Activated T-cell treated with anti-CD3 and anti-CD28 coated beads, Interleukin-2, amount 50 U/mL, for 72 hours (primary cell): ENCODE measurements at places on chromosomes 6 and 20.

DNA sequence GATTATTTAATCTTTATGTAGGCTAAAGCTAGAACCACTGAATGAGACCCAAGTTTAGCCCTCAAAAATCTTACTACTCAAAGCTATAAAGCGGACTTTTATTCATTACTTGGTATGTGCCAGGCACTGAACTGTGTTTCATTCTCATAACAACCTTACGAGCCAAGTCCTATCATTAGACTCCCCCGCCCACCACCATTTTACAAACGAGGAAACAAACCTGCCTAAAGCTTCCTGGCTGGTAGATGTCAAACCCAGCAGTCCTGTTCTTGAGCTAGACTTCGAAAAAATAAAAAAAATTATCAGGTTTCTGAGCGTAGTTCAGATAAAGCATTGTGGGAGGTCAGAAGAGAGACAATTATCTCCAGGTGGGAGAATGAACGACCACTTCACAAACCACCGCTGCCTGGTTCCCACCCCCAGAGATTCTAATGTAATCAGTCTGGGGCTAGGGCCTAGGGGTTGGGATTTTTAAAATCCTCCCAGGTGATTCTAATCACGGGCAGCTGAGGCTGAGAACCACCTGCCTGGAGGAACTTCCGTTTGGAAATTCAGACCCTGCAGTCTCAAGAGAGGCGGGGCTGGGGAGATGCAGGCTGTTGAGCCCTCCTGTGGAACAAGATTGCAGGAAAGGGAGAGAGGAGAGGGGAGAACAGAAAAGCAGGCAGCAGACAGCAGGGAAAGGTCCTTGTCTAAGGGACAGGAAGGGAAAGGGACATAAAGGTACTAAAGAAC lies 8.6 kb downstream of the ADTRP start:
- no peak for DNase-seq

DNA sequence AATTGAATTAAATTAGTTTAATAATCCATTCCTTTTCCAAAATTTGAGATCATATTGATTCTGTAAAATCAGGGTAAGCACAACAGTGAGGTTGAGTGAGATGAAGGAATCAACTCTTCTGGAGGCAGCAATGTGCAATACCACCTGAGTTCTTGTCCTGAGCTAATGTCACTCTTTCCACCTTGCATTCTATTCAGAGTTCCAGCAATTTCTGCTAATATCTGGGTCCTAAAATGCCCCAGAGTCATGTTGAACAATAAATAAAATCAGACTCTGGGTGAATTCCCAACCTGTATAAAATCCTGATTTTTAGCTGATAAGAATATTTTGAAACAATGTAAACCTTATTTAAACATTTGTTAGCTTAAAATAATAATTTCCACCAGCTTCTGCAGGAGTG lies 590.8 kb upstream of the ADGRB3 start:
- DNase-seq = no peak

DNA sequence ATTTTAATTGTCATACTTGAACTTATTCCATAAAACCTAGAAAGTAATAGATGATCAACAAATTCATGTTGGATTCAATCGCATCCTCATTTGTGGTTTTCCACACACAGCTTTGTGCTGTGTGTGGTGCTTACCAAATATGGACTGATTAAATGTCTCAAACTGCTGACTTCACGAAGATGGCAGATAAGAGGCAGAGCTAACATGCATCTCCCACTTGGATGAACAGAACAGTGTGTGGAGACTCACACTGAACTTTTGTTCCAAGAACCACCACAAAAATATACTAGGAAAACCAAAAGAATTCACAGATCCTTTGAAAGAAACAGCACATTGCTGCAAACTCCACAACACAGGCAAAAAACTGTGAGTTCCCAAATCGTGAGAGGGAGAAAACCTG lies 603.7 kb downstream of the TENT5A start:
- DNase-seq = no peak

- DNase-seq = no peak
These were observed 32.9 kb downstream of the COX4I2 start for GRCh38 chr20:31670371-31671228.

DNA sequence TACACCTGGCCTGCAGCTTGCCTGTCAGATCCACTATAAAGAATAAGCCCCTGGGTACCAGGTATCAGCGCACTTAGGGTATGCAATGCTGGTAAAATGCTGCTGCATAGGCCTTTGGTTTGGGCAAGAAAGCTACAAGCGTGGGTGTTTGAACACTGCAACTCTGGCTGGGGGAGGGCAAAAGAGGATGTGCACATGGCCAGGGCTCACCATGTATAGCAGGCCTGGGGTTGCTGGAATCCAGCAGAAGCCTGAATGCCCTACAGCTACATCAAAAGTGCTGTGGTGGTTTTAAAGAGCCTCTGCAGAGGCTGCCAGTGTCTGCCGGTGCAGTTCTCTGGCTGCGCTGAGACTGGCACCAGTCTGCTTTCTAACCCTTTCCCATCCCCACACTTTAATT lies 51.7 kb downstream of the UQCC1 start:
- DNase-seq = no peak

- no peak for DNase-seq
These were observed 267.9 kb downstream of the DLL1 start for GRCh38 chr6:170022827-170023619.

DNA sequence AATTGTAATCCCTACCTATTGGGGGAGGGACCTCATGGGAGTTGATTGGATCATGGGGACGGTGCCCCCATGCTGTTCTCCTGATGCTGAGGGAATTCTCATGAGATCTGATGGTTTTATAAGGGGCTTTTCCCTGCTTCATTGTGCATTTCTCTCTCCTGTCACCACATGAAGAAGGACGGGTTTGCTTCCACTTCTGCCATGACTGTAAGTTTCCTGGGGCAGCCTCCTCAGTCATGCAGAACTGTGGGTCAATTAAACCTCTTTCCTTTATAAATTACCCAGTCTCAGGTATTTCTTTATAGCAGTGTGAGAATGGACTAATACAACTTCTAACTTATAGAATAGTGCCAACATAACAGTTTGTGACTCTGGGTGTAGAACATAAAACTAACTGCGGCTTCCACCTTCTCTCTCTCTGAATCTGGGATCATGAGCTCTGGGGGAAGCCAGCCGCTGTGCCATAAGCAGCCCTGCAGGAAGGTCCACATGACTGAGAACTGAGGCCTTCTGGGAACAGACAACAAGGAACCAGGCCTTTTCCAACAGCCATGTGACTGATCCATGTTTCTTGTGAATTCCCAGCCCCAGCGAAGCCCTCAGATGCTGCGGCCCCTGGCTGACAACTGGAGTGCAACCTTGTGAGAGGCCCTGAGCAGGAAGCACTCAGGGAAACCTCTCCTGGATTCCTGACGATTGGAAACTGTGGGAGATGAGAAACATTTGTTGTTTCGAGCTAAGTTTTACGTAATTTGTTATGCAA lies 3.4 kb upstream of the HLA-A start:
- no peak for DNase-seq

GRCh38 chr20:32522776-32523612 lies 62.1 kb downstream of the NOL4L start:
- no peak for DNase-seq

DNA sequence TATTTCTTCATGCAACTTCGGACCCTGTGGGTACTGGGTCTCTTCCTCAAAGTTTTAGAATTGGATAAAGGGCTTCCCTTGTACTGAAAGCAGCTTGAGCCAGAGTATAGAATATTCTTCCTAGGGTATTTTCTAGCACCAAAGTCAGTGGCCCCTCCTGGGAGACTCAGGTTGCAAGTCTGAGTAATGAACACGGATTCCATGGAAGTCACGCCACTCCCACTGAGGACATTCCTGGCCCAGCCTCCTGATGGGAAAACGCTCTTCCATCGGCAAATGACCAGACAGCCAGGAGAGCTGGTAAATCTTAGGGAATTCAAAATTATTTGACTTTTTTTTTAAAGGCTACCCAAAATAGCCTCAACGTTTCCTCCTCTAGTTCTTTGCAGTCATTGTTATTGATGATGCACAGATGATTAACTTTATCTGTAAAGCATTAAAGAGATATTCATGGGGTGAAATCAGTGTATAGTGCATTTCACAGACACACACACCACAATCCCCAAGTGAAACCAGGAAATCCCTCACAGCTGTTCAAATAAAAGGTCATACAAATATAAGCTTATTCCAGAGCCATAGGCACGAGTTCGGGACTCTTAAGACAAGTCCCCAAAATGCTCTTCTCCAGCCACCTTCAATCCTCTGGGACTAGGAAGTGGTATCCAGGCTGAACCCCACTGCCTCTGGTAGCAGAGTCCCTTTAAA lies 248.8 kb downstream of the SOD2 start:
- DNase-seq = no peak

DNA sequence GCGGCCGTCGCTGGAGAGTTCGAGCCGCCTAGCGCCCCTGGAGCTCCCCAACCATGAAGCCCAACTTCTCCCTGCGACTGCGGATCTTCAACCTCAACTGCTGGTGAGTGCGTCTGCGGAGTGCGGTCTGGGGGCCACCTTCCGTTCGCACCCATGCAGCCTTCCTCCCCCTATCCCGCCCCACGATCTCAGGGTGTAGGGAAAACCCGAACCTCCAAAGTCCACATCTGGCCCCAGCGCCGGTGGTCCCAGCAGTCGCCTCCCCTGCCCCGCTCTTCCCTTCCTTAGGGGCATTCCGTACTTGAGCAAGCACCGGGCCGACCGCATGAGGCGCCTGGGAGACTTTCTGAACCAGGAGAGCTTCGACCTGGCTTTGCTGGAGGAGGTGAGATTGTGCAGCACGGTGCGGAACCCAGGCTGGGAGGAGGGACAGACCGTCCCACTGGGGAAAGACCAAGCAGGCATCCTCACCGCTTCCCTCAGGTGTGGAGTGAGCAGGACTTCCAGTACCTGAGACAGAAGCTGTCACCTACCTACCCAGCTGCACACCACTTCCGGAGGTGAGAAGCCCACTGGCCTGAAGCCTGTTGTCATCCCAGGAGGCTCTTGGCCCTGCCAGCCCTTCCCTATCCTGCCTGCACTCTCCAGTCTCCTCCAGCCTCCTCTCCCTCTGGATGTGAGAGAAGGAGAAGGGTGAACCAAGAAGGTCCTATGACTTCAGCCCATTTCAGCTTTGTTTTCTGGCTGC lies 719 bp downstream of the SMPD2 start:
- DNase-seq = peak; percentile 41

GRCh38 chr6:105015482-105015881 lies 58.6 kb downstream of the LIN28B start:
- no peak for DNase-seq

GRCh38 chr20:36541227-36541767 lies at the start of gene MYL9:
TSS of gene MYL9 (plus strand) at chr20:36541519. CDS start at chr20:36544885, 3,366 bp downstream.
- peak; percentile 20 for DNase-seq

DNA sequence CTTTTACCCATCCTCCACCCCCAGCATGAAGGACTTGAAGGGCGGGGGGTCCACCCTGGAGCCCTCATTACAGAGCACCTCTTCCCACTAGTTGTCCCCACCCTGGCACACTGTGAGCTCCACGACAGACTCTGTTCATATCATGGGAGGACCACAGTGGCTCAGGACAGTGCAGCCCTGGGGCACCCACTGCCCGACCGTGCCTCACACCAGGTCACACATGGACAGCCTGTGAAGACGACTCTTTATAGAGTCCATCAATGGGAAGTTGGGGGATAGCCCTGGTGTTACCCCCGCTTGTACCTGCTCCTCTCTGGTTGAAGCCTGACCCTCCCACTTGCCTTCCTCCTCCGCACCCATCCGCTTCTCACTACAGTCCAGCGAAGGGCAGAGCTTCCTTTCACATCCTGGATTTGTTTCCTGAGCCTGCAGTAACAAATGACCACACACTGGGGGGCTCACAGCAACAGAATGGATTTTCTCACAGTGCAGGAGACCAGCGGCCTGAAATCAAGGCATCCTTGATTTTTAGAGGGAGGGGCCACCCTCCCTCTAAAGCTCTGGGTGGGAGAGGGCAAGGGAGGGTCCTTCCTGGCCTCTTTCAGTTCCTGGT lies 15.5 kb downstream of the ZNF831 start:
- no peak for DNase-seq

DNA sequence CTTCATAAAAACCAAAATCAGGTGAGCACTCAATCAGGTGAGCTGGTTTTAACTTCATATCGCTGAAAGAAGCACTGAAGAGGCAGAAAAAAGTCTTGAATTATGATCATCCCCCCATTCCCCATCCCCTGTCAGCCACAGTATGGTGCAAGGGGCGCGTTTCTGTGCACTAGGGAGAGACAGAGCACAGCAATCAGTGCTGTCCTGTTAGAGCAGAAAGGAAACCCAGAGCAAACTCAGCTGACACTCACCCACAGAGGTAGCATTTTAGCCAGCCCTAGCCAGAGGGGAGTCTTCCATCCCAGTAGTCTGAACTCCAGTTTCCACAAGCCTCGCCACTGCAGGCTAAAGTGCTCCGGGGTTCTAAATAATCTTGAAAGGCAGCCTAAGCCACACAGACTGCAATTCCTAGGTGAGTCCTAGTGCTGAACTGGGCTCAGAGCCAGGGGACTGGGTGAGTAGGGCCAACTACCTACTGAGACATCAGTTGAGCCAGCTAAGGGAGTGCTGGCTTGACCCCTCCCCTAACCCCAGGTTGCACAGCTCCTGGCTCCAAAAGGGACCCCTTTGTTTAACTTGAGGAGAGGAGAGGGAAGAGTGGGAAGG lies 1352.6 kb upstream of the GJE1 start:
- DNase-seq = no peak

- no peak for DNase-seq
These were observed 45.9 kb upstream of the TULP1 start for GRCh38 chr6:35558571-35558970.

- peak; percentile 26 for DNase-seq
These were observed 150.1 kb downstream of the DHX35 start for GRCh38 chr20:39112178-39112743.

DNA sequence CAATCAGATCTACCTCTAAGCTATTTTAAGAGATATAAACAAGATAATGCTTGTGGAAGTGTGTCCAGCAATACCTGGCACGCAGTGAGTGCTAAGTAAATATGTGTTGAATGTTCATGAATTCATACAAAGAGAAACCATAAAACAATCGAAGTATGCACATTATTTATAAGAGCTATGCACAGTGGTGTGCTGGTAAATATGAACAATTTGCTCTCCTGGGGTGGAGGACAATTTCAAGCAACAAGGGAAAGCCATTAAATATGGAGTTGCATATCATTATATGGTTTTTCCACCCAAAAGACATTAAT lies 526.6 kb upstream of the MARCKS start:
- no peak for DNase-seq

DNA sequence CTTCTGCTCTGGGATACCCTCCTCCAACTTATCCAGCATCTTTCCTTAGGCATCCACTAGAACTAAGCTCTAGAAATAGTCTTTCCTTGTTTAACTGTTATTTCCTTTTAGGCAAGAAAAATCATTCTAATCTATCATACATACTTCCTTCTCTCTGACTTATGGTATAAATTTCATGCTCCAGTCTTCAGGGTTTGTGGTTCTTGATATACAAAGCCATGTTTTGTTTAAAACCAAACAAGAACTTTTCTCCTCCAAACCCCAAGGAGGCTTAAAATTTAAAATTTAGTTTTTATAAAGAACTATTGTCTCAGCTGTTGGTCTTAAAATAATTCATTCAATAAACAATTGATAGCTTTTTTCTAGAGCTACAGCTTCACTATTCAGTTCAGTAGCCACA lies 77.2 kb downstream of the CD164 start:
- no peak for DNase-seq
